ENCODE measurements at places on chromosomes 4 and X. TPM values are rescaled to one million over a fixed set of nuclear protein-coding genes. Genes with fewer than 3 reads are reported as not detected.

DNA sequence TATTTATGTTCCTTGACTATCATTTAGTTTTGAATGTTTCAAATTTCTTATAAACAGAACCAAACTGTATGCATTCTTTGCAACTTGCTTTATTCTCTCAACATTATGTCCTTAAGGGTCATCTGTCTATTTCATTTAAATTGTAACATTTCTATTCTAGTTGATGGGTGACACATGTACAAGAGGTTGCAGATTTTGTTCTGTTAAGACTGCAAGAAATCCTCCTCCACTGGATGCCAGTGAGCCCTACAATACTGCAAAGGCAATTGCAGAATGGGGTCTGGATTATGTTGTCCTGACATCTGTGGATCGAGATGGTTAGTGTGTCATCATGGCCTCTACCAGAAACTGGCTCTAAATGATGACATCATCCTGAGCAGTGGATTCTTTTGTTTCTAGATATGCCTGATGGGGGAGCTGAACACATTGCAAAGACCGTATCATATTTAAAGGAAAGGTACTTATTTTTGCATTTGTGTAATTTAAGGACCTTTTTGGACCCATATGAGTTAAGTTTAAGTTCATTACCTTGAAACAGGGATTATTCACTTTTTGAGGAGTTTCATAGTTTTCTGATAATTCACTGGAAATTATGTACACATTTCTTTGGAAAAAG, 6.1 kb downstream of the LIAS start:
- H3K27ac ChIP-seq, result no peak overlapping the region
- peaks cover 16% of the 10 kb centered on the region for H3K36me3 ChIP-seq
- H3K4me3 ChIP-seq, result no peak overlapping the region
- H3K4me1 ChIP-seq, result peaks cover 11% of the 10 kb centered on the region
- no peak for DNase-seq

- no peaks in the 10 kb centered on the region for H3K36me3 ChIP-seq
- no peaks in the 10 kb centered on the region for H3K4me1 ChIP-seq
- no peak overlapping the region for H3K27ac ChIP-seq
- no peak overlapping the region for H3K4me3 ChIP-seq
Observed at GRCh38 chrX:14491689-14492088, 37.6 kb upstream of the GLRA2 start.

- DNase-seq, result no peak
- H3K36me3 ChIP-seq, result no peaks in the 10 kb centered on the region
- no peak overlapping the region for H3K4me3 ChIP-seq
Observed at GRCh38 chr4:118410138-118410537, 57.3 kb upstream of the PRSS12 start.

PPAT gene
- total RNA-seq, result 0.44 TPM

VSIG1 gene
- total RNA-seq, result not detected

- H3K4me1 ChIP-seq, result no peaks in the 10 kb centered on the region
- H3K27ac ChIP-seq, result no peak overlapping the region
- H3K36me3 ChIP-seq, result no peaks in the 10 kb centered on the region
- H3K27me3 ChIP-seq, result no peaks in the 10 kb centered on the region
Observed at GRCh38 chr4:2069986-2070385, 10.9 kb downstream of the NAT8L start.
